ENCODE measurements at places on chromosomes 16 and 17.

GRCh38 chr17:70375406-70375805, 206.1 kb downstream of the KCNJ2 start:
- DNase-seq = no peak

- DNase-seq = no peak
Measured at GRCh38 chr16:60170196-60170595, 1436.1 kb upstream of the GOT2 start.

DNA sequence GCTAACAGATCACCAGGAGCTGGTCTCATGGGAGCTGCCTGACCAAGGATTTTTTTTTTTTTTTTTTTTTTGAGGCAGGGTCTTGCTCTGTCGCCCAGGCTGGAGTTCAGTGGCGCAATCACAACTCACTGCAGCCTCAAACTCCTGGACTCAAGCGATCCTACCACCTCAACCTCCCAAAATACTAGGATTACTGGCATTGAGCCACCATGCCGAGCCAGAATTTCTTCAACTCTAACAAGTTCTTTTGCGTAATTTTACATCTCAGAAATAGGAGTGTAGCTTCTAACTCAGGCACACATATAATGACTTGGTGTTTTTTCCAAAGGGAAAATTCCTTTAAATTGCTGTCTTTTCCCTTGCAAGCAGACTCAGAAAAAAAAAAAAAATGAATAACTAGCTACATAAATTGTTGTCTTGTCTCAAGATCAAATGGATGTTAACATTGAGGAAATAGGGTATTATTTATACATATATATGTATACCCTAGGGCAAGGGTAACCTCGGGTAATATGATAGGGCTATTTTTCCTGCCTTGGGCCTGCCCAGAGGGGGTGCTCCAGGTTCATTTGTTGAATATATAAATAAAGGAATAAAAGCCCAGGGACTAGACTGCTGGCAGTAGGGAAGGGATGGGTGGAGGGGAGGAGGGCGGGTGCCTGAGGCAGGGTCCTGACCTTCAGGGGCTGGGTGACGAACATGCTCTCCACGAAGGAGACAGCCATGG, 42.8 kb upstream of the GCSH start:
- DNase-seq = no peak

DNA sequence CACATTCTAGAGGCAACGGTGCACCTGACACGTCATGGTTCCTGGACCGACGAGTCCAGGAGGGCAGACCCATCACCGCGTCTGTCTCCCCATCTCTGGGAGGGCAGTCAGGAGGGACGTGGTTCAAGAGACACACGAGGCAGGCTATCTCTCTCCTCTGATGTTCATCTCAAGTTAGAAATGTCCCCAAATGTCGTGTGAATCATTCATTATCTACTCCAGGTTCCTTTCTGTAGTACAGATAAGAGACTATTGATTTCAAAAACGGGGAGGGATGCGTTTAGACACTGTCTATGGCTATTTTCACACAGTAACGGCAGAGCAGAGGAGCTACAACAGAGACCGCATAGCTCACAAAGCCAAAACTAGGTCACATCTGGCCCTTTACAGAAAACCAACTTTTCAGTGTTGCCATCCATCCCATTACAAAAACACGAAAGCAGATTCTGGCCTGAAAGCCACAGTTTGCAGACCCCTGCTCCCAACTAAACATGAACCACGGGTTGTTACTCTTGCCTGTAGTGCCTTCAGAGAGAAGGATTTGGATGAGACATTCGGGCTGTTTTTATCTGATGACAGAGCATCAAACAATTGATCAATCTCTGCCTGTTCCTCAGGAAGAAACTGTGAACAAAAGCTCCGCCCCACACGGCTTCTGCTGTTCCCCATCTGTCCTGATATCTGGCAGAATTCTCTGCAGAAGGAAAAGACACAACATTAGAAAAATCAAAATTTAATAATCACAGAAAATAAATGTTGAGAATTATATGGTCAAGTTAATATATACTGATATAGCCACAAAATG, 6.8 kb downstream of the MEAK7 start:
- DNase-seq = no peak

DNA sequence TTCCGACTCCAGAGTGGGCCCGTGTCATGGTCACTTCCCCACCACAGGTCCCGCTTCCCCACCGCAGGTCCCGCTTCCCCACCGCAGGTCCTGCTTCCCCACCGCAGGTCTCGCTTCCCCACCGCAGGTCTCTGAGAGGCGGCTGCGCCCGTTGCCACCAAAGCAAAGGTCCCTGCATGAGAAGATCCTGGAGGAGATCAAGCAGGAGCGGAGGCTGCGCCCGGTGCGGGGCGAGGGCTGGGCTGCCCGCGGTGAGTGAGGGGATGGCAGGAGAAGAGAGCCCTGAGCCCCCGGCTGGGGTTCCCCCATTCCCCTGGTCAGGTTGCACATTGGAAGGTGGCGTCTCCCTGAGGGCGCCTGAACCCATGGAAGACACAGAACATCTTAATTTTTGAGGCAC, 17.4 kb upstream of the TCF25 start:
- DNase-seq = no peak

- no peak for DNase-seq
Measured at GRCh38 chr17:73325527-73325842, 13.7 kb upstream of the CDC42EP4 start.

- DNase-seq = no peak
Measured at GRCh38 chr17:13350466-13350865, 251.3 kb downstream of the HS3ST3A1 start.

Data from posterior cingulate gyrus (tissue), 11 donors.